ENCODE measurements at places on chromosomes 1 and 21. TPM values are rescaled to one million over a fixed set of nuclear protein-coding genes. Genes with fewer than 3 reads are reported as not detected.

Gene KDF1
- total RNA-seq, result not detected

Gene IL19
- not detected for total RNA-seq

Gene FAM151A
- total RNA-seq, result not detected

Gene PLA2G2D
- not detected for total RNA-seq

Gene SNAP47
- 37.0 TPM for total RNA-seq

Gene C1orf216
- total RNA-seq, result 17.0 TPM

Gene RGS4
- 2.1 TPM for total RNA-seq

Data from articular chondrocyte of knee joint (primary cell).